ENCODE measurements at places on chromosomes 5 and 9.

DNA sequence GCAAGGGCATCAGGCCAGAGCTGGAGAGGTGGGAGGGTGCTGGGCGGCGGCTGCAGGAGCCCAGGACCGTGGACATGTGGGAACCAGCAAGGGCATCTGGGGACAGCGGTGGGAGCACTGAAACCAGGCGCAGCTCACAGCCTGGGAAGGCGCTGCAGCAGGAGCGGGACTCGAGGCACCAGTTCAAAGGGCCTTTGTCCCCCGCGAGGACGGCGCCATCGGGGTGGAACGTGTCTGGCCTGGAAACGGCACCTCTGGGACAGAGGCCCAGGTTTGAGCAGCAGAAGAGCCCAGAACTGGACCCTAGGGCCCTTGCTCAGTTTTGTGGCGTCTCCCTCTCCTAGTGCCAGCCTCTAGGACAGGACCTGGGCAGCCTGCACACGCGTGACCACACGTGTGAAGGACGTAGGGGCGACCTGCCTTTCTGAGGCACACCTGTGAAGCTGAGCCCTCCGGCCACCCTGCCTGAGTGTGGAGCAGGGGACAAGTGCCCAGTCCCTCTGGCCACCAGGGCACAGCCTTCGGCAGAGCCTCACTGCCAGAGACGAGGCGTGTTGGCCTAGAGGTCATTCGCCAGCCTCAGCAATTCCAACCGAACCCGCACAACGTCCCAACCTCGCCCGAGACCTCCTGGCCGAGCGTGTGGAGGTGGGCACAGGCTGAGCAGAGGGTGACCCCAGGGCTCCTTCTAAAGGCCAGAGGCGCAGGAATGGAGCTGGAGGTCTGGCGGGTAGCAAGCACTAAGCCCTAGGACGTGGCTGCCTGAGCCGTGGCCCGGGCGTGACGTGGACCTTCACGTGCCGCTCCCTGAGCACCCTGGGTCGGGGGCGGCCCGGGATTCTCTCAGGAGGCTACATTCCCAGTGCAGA, 2.2 kb upstream of the TMEM210 start:
- no peak for DNase-seq

DNA sequence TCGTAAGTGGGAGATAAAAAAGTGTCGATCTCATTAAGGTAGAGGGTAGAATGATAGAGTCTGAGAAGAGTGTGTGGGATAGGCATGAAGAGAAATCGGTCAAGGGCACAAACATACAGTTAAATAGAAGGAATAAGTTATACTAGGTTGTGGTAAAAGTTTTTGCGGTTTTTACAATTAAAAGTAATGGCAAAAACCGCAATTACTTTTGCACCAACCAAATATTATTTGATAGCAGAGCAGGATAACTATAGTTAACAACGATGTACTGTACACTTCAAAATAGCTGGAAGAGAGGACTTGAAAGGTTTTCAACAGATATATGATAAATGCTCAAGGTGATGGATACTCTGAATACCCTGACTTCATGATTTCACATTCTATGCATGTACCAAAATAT, 135.8 kb upstream of the CDH12 start:
- DNase-seq: no peak

DNA sequence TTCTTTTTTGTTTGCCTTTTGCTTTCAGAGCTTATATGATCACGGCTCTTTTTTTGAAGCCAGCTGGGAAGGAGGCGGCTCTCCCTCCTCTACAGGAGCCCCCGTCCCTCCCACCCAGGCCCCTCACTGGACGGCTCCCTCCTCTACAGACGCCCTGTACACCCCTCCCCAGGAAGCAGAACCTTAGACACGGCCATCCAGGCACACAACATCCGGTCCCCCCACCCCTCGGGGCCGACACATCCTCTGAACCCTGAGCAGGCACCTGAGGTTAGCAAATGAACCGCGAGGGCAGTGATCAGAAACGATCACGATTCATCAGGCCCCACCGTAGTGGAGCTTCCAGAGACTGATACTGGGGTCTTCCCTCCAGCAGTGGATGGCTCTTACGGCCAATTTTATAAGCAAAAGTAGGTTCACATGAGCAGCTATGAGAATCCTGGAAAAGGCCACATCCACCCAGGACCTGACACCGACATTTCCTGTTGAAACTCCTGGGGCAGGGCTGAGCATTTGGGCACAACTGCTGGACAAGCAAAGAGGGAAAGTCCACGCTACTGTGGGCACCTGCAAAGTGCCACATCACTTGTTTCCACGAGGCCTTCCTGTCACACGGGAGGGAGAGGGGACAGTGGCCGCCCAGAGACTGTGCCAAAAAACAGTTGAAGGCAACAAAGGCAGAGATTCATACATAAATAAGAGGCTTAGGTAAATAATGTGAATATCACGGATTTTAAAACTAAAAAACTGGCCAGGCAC, 78.9 kb downstream of the SEMA4D start:
- peak; percentile 58 for DNase-seq

DNA sequence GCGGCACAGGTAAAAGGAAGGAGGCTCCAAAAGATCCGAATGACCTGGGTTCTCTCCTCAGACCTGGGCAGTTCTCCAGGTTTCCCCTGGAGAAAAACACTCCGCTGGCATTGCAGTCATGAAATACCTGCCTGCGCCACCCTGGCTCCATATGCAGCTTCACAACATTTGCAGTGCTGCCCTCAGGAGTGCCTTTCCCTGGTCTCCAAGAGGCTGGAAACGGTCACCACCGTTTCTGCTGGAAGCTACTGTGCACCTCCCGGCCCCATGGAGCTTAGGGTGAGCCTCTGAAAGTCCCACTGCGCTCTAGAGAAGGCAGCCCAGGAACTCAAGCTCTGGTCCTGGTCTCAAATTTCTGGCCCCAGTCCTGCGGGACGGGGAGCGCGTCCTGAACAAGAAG, 670 bp downstream of the UGT3A1 start:
- no peak for DNase-seq

DNA sequence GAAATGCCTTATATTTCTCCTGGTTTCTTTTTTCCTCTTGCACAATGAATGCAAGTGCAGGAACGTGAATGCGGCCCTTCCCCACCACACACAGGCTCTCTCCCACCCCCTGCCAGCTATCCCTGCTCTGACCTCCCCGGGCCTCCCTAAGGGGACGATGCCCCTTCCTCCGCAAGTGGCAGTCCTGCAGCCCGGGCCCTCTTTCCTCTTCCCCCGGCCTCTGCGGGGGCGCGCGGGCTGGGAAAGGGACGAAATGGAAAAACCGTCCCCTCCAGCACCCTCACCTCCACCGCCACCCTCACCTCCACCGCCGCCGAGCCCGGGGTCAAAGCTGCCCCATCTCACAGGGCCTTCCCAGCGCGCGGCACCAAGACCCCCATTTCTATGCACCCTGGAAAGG, 44.7 kb downstream of the GAS1 start:
- DNase-seq: no peak

DNA sequence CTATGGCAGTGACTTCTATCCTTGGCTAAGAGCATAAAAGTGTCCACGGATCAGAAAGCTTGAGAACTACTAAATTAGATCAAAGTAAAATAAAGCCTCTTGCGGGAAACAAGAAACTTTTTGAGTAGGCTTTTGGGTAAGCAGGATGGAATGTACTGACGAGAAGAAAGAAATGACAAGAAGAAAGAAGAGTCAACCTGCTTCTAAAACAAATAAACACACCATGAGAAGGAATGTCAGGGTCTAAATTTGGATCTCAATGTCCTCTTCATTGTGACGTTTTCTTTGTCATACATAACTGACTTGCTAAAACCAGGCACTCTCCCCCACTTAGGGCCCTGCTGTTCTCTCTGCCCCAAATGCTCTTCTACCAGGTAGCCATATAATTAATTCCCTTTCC, 290.1 kb upstream of the PTGER4 start:
- no peak for DNase-seq

- DNase-seq: no peak
These were observed 174.3 kb downstream of the CDH9 start for GRCh38 chr5:26864061-26864460.

DNA sequence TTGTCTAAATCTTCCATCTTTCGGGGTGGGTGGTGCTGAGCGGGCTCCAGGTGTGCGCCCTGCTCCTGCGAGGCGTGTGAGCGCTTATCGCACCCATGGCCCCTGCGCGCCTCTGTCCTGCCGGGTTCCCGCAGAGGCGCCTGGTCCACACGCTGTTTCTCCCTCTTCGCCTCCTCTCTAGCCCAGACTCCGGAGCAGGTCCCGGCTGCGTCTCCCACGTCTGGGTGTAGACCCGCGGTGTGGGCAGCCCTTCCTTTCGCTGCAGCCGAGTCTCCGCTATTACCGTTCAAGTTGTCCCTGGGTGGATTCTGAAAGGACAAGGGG, 40.5 kb upstream of the PLEKHG4B start:
- DNase-seq: no peak

- DNase-seq: no peak
These were observed 13.5 kb downstream of the TXNDC15 start for GRCh38 chr5:134887593-134888159.

GRCh38 chr5:128052780-128053179, 30.8 kb upstream of the SLC12A2 start:
- no peak for DNase-seq

DNA sequence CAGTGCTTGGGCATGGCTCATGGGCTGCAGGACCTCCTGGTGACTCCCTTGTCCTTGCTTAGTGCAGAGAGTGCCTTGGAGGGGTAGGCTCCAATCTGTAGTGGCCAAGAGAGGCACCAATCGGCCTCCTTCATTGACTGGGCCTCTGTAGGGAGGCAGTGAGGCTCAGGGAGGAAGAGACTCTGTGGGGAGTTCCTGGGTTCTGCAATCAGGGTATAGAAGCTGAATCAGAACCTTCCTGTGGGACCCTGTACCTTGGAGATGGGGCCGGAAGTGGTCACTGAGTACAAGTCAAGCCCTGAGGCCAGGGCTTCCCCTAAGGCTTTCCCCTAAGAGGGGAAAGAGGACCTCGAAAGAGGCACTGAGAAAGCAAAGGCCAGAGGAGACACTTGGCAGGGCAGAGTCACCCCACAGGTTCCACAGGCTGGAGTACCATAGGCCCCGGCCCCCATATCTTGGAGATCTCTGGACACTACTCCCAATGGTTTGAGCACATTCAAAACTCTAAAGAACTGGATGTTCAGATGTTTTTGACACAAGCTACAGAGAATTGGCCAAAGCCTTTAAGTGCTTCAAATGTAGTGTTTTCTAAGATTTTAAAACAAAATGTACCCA, 190.5 kb downstream of the HSPA4 start:
- DNase-seq: no peak

GRCh38 chr5:34719029-34719428, 62.9 kb downstream of the RAI14 start:
- no peak for DNase-seq

DNA sequence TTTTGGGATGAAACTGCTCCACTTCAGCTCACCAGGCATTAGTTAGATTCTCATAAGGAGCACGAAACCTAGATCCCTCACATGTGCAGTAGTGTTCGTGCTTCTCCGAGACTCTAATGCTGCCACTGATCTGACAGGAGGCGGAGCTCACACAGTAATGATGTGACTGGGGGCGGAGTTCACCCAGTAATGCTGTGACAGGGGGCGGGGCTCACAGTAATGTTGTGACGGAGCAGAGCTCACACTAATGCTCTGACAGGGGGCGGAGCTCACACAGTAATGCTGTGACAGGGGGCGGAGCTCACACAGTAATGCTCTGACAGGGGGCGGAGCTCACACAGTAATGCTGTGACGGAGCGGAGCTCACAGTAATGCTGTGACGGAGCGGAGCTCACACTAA, 27.1 kb upstream of the LRRC14B start:
- DNase-seq: no peak

DNA sequence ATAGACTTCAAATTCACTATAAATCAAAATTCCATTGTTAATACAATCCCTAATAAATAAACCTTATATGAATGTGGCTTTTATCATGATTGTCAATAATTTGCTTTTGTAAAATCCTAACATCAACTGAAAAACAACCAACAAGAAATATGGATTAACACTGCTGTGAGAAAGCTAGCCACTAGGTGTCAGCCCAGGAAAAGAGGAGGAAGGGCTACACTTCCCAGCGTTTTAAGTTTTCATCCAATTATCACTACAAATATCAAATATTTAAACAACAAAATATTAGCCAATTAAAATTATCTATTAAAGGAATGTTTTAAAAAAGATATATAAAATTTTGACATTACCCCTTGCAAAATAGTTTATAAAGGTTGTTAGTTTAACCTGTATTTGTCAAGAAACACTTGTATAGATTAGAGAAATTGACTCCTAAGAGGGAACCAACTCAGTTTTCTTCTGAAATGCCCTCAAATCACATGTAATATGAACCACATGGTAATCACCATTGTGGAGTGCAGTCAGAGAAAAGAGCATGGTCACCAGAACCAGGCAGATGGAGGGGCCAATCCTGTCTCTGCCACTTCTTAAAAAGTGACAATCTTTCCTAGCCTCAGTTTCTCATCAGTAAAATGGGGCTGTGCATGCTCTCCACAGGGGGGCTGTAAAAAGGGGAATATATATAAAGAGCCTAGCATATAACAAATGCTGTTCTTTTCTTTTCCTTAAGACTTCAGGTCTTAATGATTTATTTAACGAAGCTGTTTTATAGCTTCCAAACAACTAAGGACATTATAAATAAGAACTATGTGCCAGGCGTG, 188.2 kb downstream of the CRB2 start:
- no peak for DNase-seq
